ENCODE measurements at places on chromosomes 3 and 15.

- DNase-seq, result peak; percentile 75
These were observed 25.2 kb downstream of the ARPP21 start for GRCh38 chr3:35664460-35664919.

GRCh38 chr15:79535536-79535935, 103.4 kb downstream of the MINAR1 start:
- no peak for DNase-seq

DNA sequence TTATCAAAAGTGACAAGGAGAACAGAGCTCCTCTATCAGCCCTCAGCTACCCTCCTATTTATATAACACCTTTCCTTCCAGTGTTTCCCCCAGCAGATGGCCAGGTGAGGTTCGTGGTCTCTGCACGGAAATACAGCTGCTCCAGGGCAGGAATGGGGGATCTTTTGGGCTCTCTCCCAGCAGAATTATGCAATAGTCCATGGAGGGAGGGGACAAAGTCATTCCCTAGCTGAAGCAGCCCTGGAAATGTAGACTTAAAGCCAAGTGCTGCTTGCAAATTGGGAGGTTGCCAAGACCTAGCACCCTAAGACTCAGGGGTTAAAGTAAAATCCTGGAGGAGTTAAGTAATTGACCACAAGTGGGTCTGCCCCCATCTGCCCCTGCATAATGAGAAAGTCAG, 256.3 kb downstream of the LRTM1 start:
- no peak for DNase-seq

DNA sequence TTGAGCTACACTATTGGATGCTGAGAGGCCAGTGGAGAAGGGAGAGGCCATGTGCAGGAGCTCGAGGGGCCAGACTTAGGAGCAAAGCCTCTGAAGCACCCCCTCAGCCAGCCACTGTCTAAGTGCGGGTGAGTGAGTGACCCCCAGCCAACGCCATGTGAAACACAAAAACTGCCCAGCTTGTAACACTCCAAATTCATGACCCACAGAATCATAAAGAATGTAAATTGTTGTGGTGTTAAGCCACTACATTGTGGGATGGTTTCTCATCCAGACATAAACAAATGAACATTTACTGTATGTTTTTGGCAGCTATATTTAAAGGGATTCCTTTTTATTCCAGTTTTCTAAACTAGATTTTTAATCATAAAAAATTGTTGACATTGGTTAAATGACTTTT, 27.2 kb upstream of the TMEM158 start:
- DNase-seq, result no peak

DNA sequence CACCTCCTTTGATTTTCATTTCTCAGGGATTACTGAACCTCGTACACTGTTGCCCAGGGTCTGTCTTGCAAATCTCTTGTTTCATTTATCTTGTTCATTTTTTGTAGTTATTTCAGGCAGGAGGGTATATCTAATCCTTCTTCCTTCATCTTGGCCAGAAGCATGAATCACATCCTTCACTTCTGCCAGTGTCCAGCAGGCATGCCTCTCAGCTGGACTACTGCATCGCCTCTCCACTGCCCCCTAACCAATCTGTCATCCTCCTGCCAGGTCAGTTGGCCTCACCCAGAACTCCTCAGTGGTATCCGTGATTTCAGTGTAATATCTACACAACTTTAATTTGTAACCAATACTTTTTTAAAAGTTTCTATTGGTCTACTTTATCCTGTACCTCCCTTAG, 297.9 kb downstream of the GABRG3 start:
- DNase-seq, result no peak

DNA sequence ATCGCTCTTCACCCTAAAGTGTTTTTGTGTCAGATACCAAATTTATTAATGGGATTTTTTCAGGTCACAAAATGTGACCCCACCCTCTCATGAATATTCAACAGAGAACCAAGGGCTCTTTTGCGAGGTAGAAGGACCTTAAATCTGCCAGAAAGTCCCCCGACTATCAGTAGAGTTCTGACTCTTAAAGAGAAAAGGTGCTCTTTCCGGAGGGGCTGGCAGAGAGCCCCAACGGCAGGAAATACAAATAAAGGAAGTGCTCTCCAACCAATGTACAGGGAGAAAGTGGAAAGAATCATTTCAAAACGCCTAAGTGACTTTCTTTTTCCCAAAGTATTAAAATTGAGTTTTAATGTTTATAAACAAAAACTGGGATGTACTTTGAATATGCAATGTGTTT, 517.2 kb downstream of the FOXP1 start:
- DNase-seq, result no peak

DNA sequence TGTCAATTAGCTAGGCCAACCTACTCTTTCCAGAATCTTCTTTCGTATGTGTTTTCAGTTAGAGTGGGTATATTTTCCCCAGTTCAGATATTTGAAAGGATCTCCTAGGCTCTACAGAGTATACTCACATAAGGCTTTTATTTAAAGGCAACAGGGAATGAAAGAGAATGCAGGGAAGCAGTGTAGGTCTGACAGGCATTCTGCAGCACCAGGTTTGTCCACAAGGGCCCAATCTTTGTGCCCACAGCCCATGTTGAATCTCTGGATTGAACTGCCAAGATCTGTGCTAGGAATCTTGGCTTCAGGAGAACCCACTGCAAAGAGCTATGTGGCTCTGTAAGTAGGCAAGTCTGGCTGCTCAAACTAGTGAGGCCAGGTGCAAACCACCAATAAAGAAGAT, 24.2 kb upstream of the GALNT15 start:
- DNase-seq, result no peak

DNA sequence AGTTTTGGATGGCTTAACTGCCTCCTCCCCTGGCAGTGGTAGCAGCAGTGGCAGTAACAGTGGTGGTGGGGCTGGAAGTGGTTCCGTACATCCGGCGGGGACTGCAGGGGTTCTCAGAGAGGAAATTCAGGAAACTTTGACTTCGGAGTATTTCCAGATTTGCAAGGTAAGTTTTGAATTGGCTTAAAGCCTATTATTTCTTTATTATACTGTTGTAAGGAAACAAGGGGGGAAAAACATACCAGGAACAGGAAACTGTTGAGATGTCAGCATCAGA, 1.5 kb downstream of the STXBP5L start:
- no peak for DNase-seq

- DNase-seq, result no peak
These were observed 343.5 kb downstream of the FOXP1 start for GRCh38 chr3:71240034-71240433.

DNA sequence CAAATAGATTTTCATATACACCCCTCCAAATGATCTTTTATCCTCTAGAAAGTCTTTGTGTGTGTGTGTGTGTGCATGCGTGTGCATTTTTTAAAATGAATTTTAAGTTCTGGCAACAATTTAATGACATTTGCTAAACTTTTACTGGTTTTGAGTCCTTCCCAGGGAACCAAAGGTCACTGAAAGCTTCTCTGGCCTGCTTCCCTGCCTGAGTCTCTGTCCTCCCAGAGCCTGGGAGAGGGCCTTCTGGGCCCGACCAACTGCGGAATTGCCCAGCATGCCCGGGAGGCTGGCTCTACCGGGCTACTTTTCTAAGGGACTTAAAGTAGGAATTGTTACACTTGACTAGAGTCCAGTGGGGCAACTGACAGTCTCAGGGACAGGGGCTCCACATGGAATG, 7.4 kb upstream of the RBPMS2 start:
- DNase-seq, result no peak

DNA sequence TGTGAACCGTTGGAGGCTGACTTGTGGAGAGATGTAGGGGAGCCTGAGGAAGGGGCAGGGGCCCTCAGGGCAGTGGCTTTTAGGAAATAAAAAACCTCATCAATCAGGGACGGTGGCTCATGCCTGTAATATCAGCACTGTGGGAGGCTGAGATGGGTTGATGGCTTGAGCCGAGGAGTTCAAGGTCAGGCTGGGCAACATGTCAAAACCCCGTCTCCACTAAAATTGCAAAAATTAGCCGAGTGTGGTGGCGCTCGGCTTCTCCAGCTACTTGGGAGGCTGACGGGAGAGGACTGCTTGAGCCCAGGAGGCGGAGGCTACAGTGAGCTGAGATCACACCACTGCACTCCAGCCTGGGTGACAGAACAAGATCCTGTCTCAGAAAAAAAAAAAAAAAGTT, 7.6 kb downstream of the TTC23 start:
- no peak for DNase-seq

DNA sequence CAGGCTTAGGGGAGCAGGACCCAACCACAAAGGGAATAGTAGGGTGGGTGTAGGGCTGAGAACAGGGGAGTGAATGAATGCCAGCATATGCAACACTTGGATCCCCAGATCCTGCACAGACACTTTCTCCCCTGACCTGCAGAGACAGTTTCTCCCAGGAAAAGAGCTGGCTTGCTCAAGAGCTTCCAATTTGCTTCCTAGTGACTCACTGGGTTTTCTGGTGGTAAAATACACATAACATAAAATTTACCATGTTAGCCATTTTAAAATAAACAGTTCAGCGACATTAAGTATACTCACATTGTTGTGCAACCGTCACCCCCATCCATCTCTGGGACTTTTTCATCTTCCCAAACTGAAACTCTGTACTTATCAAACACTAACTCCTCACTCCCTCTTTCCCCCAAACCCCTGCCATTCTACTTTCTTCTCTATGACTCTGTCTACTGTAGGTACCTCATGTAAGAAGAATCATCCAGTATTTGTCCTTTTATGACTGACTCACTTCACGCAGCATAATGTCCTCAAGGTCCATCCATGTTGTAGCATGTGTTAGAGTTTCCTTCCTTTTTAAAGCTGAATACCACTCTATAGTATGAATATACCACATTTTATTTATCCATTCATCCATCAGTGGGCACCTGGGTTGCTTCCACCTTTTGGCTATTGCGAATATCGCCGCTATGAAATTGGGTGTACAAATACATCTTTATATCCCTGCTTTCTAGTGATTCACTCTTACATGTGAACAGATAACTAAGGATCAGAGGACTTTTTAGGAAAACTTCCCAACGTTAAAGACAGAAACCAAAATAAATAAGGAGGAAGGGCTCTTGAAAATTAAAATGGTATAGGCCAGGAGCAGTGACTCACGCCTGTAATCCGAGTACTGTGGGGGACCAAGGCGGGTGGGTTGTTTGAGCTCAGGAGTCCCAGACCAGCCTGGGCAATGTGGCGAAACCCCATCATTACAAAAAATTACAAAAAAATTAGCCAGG, 95.6 kb upstream of the TJP1 start:
- no peak for DNase-seq

DNA sequence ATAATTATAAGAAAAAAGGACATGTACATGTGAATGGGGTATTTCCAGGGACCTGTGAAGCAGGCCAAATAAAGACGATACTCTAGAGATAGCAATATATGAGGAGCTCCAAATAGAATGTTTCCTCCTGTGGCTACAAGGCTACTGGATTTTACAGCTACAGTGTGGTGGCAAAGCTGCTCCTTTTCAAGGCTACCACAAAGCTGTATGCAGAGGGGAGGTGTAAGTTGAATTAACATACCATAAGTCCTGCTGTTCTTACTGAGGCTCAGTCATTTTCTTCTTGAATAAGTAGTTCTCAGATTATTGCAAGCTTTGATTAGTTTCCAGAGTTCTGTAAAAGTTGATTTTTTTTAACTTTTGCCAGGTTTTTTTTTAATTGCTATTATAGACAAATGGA, 1184.6 kb upstream of the EPHA6 start:
- no peak for DNase-seq

DNA sequence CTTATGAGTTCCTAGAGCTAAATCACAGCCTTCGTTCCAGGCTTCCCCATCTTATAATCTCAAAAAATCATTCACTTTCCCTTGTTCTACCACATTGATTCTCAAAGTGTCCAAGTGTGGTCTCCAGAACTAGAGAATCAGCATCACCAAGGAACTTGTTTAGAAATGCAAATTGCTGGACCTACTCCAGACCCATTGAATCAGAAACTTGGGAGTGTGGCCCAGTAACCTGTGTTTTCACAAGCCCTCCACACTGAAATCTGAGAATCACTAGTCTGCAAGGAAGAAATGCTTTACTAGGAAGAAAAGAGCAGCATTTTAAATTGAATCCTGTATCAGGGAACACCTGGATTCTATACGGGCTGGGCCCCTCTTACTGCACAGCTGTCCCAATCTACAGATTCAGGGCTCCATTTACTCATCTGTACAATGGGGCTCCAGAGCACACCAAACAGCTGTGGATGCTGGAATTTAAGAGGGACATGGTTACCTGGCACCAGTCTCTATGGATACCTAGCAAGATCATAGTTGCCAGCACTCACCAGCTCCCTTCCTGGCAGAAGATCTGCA, 3.9 kb downstream of the MEGF11 start:
- no peak for DNase-seq

DNA sequence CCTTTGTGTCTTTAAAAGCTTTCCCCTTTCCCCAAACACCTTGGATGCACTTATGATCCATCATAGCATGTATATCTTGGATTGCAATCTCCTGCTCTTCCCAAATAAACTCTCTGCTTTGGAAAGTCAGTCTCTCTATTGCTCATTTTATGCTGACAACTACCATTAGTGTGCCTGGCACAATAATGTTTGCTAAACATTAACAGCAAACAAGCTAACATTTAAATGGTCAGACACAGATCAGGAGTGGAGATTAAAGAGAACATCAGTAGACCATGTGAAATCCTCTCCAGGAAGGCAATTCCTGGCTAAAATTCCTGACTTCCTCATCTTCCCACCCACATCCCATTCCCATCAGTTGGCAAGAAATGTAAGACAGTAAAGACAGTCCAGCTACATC, 44.3 kb upstream of the EIF1B start:
- no peak for DNase-seq

Measured in SK-N-DZ (cell line).